MCF 10A (cell line): ENCODE measurements at places on chromosomes 4 and X.

DNA sequence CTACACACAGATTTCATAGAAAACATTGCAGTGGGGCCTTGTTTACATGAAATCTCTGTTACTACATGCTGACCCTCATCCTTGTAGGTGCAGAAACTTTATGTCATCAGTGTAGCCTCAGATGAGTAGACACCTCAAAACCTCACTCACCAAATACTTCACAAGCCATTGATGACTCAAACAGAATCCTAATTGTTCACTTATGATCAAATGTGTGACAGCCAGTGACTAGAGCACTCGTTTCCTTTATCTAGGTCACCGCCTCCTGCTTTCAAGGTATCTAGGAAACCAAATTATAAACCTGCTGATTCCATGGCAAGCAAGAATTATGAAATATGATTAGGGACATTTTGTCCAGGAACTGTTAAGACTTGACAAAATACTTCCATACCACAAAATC lies 255.8 kb upstream of the GPRIN3 start:
- no peak for DNase-seq

GRCh38 chr4:184456337-184456736 lies 18.0 kb downstream of the IRF2 start:
- DNase-seq = no peak

GRCh38 chr4:99536848-99537247 lies 26.0 kb downstream of the C4orf17 start:
- DNase-seq = no peak

DNA sequence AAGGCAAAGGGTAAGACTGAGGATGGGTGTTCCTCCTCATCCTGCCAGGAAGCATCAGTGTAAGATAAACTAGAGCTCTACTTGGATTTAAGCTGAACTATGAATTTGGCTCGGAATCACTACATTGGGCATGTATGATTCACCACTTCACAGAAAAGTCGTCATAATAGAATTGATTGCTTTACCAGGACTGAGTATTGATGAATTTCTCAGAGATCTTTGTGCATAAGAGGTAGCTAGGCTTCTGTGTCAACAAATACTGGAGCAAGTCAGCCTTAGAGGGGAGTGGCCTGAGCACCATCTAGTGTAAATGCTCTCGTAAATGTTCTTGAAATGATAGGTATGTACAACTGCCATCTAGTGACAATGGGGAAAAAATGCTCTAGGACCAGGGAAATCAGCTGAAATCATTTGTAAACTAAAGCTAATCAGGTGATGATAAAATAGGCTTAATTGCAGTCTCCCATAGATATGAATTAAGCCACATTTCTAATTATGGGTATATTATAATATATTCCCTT lies 309.5 kb upstream of the FMR1 start:
- peak; percentile 30 for DNase-seq

DNA sequence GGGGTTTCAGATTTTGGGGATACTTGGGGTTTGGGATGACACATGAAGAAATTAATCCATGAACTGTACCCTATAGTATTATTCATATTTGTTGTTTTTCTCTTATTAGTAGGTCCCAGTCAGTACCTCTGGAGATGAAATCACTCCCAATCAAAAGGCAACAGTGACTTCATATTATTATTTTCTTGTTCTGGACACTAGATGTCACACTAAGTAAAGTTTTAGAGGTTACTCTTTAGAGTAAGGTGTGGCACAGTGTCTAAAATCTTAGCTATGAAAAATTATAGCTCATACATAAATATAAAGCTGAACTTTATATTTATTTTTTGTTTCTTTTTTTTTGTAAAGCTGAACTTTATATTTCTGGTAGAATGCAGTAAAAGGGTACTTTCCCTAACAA lies 35.1 kb downstream of the FAM114A1 start:
- DNase-seq = peak; percentile 47

GRCh38 chr4:6264225-6264540 lies 5.5 kb upstream of the WFS1 start:
- peak; percentile 47 for DNase-seq

- DNase-seq = no peak
Observed at GRCh38 chr4:4979971-4980370, 39.3 kb downstream of the CYTL1 start.

DNA sequence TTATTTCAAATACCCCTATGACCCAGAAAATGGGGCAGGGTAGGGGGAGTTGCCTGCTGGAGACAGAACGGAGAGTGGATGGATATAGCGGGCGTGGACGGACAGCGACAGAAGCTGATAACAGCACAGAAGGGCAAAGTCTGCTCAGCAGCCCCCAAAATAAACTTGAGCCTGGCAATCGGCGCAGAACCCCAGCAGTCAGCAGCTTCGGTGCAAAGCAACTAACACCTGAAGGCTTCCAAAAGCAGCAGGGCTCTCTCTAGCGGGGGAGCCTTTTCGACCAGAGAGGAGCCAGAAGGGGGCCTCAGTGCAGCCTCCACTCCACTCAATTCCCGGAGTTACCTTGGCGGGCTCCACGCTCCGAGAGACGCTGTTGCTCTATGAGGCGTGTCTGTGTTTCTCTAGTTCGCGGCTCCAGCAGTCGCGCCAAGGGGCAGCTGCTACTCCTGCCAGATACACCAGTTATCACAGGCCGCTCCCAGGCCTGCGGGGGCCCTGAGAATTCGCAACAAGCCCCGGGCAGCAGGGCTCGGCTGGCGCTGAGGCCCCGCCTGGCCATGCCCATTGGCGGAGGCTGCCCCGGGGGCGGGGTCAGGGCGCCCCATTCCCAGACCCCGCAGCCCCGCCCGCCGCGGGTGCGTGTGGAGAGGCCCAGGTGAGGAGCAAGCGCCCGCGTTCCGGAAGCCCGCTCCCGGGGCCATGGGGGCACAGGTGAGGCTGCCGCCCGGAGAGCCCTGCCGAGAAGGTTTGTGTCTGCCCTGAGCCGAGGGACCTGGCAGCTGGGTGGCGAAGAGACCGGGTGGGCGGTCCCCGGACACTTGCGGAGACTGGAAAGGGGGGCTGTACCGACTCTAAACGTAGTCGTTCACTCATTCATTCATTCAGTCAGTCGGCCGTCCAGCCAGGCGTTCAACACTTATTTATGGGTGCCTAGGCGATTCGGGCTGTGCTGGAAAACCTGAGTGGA lies at the start of the genes CNGA1 and NIPAL1:
TSS of gene CNGA1 (minus strand) at position 541 of the 967 bp plus-strand sequence. CDS start 63,992 bp downstream, outside the sequence.
TSS of gene NIPAL1 (plus strand) at position 632 of the 967 bp plus-strand sequence. CDS start at position 700, 68 bp downstream.
- DNase-seq = peak; percentile 89

DNA sequence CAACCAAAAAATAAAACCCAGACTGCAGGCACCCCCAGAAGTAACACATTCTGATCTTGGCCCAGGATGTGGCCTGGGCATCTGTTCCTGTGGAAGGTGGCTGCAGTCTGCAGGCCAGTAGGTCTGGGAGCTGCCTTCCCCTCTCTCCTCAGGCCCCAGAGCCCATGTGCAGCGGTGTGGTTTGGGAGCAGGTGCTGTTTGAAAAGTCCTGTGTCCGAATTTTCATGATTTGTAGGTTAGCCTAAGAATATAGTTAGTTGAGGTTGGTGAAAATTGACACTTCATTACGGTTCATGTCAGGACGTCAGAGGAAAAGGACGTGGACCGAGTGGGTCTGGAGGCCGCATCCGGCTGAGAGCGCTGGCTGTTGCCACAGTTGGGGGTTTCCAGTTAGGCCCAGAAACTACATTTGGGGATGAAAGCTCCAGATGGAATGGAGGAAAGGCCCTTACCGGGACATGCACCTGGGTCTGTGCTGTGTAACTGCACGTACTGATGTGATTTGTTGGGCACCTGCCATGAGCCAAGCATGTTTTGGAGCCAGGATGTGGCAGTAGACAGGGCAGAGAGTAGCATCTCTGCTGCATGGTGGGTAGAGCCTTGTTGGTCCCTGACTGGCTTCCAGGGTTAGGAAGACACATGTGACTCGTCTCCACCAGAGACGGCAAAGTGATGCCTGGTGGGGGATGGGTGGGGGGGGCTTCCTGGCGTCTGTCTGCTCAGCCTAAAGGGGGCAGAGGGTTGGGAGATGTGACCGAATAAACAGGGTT lies 21.7 kb upstream of the HGFAC start:
- no peak for DNase-seq

- no peak for DNase-seq
Observed at GRCh38 chr4:28926156-28926555, 1794.0 kb upstream of the PCDH7 start.

- no peak for DNase-seq
Observed at GRCh38 chrX:116010939-116011338, 159.6 kb upstream of the AGTR2 start.

DNA sequence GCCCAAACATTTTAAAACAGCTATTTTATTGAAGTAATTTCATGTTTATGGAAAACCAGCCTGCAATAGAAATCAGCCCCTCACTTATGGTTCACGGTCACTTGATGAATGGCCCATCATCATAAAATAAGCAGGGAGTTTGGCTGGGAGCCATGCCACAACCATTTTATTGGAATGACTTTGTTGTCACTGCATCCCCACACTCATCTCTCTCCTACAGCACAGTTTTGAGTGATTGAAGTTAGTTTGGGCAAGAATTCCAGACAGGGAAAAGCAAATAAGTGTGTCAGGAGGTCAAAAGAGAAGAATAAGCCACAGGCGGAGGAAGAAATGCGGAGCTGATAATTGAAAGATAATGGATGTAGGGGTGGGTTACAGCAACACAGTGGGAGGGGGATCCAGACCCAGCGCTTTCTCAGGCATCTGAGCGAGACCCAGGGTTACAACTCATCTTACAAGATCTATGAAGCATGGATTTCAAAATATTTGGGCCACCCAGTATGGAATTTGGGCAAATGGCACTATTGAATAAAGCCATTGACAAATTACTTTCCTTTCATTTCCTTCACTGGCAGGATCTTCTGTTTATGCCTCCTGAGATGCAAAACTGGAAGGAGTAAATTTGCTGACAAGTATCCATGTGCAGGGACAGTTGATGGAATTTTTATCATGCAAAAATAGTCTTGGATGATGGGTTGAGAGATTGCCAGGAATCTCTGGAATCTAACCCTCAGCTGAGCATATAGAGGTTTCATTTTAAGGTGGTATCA lies 100.8 kb downstream of the SHROOM3 start:
- peak; percentile 18 for DNase-seq

DNA sequence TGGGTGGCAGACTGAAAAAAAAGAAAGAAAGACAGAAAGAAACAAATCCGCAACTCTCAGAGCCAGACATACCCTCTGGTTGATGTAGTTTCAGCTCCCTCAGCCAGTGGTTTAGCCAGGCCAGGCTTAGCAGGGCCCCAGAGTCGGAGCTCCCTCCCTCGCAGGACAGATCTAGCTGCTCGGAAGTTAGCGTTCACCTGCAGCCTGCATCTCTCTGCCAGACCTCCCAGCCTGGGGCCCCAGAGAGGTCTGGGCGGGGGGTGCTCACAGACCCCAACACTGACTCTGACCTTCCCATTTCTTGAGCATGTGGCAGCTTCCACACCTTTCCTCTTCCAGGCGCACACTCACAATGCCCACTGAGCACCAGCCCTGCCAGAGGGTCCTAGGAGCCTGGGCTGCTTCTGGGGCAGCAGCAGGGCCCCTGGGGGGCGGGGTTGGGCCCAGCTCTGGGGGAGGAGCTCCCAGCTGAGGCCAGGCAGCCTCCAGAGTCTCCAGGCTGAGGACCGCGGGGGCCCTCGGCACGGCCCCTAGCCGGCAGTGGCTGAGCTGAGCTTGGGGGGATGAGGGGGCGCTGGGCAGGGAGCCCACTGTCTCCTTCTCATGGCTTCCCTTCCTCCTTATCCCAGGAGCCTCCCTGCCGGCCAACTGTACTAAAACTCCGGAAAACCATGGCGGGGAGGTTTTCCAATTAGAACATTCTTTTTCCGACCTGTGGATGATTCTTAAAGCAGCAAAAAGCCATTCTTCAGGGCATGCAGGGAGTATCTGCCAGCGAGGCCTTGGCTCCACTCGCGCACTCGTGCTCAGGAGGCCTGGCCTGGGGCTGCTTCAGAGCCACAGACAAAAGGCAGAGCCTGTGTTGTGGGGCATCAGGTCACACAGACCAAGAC lies 4.6 kb upstream of the ZNF185 start:
- no peak for DNase-seq
